ENCODE measurements at places on chromosomes 3 and 15. TPM values are rescaled to one million over a fixed set of nuclear protein-coding genes. Genes with fewer than 3 reads are reported as not detected.

Gene CHRD
- not detected for polyA plus RNA-seq

Gene LYZL4
- not detected for polyA plus RNA-seq

Gene PATL2
- 9.3 TPM for polyA plus RNA-seq

Gene CYP8B1
- not detected for polyA plus RNA-seq

Gene TTLL13
- polyA plus RNA-seq = not detected

Gene SOX14
- not detected for polyA plus RNA-seq
